T-cell (primary cell): ENCODE measurements at places on chromosomes 7 and 10.

- DNase-seq: no peak
Observed at GRCh38 chr10:76080451-76080850, 649.0 kb downstream of the LRMDA start.

DNA sequence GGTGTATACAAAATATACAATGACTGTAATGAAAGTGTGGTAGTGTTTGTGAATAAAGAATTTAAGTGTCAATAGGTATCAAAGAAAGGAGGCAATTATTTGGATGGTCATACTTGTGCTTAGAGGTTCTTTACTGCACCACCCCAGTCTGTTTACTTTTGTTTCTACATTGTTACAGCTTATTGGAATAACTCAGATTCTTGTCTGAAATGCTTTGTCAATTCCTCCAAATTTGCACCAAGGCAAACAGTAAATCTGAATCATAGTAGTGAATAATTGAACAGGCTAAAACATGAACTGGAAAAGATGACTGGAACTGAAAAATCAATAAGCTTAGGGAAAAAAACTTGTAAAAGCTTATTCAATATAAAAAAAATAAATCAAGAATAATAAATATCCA, 319.2 kb downstream of the EXOC4 start:
- DNase-seq: no peak

DNA sequence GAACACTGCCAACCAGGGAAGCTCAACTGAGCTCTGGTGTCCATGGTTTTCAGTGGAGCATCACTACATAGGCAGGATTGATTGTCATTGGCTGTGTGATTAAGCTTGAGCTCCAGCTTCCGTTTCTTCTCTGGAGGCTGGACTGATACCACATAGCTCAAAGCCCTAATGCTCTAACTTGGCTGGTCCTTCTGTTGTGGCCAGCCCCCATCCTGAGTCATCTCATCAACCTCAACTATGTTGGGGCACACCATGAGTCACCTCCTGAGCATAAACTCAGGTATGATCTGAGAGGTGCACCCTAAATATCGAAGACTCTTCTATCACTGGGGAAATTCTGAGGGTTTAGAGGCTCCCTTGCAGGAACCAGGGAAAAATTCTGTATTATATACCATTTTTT, 114.5 kb upstream of the INHBA start:
- DNase-seq: no peak

DNA sequence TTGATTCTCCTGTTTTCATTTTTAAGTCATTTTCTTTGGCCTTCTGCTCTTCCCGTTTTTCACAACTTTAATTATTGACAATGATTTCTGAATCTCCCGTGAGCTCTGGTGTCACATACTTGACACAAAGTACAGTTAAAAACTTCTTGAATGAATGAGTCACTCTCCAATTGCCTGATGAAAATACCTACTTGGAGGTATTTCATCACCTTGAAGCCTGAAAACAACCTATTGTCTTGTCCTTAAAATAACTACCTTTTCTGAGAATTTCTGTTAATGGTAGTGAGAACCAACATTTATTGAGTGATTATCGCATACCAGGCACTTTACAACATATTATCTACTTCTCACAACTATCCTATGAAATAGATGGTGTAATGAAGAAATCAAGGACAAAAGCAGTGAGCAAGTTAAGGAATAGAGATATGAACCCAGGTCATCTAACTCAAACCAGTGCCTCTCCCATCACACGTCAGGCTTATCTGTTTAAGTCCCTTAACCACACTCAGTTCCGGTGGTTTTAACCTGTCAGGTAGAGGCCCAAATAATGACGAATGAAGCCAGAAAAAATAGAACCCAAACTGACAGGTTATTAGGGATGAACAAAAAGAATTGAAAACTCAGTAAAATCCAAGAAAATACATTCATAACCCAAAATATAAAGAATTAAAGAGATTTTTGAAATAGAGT, 11.6 kb downstream of the BET1 start:
- DNase-seq: no peak

DNA sequence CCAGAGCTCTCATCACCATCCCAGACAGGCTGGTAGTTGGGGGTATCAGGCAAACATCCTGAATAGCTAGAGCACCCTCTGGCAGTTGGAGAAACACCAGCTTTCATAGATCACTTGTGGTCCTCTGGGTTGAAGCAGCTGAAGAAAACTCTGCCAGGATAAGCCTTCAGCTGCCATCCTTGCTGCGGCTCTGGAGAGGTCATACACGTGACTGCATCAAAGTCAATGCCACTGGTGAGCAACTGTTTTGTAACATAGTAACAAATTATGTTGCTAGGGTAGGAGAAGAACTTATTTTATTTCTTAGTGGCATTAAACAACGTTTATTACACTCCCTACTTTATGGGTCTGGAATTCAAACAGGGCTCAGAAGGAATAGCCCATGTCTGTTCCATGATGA, 19.2 kb upstream of the PANK1 start:
- DNase-seq: no peak
